GM18507 (cell line): ENCODE measurements at places on chromosomes 5 and 9.

DNA sequence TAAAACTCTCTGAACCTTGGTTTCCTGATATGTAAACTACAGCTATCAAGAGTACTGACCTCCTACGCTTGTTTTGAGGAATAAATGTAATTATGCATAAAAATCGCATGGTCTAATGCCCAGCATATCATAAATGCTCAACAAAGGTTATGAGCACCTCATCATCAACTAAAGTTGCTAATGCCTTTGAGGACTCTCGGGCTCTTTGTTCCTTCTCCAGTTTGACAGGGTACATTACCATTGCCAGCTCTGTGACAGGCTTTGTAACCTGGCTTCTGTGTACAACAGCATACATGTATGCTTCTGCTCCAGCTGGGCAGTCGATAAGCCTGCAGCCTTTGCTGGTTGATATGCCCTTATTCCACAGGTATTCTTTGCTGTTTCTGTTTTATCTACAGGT lies 95.2 kb downstream of the C9orf152 start:
- DNase-seq, result no peak

DNA sequence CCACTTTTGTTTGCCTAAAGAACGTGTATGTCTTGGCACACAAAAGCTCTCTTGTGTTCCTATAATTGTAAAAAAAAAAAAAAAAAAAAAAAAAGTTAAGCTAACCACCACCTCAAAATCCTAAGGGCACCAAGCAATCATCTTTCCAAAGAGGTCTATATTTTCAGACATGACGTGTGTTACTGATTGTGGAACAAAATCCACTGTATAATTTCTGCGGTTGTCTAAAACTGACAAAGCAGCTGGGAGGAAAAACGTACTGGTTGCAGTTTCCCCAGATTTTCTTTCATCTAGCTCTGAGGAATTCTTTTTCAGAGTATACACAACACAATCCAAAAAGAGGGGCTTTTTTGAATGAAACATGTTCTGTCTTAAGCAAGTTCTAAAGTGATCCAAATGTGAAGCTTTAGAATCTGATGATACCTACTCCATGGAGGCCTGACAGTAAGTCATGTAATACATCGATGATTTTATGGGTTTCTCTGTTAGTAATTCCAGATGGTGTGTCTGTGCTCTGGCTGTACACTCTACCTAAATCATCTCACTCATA lies 375.6 kb upstream of the NUDT12 start:
- no peak for DNase-seq

DNA sequence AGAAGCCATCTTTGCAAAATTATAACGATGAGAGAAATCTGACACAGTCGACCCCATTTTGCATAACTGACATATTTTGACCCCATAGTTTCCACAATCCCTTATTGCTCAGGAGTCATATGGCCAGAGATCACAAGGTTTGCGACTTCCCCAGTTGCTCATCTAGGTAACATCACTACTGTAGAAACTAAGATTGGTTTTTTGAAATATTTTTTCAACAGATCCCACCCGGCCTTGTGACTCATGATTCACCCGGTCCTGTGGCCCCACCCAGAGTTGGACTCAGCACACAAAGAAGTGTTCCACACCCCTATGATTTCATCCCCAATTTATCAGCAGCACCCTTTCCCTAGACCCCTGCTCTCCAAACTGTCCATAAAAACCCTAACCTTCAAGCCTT lies 50.2 kb downstream of the TIMD4 start:
- DNase-seq, result no peak

- no peak for DNase-seq
Measured at GRCh38 chr5:173839117-173839713, 48.9 kb upstream of the CPEB4 start.

DNA sequence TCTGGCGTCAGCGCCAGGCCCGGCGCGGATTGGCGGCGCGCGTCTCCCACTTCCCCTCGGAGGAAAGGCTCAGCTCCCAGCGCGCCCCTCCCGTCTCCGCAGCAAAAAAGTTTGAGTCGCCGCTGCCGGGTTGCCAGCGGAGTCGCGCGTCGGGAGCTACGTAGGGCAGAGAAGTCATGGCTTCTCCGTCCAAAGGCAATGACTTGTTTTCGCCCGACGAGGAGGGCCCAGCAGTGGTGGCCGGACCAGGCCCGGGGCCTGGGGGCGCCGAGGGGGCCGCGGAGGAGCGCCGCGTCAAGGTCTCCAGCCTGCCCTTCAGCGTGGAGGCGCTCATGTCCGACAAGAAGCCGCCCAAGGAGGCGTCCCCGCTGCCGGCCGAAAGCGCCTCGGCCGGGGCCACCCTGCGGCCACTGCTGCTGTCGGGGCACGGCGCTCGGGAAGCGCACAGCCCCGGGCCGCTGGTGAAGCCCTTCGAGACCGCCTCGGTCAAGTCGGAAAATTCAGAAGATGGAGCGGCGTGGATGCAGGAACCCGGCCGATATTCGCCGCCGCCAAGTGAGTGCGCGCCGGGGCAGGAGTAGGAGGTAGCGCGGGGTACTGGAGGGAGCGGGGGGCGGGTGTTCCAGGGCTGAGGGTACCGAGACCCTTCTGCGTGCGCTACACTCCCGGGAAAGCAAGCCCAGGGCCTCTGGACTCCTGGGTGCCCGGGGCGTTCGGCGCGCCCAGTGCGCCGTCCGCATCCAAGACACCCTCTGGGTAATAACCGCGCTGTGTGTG lies at the start of gene MSX2:
TSS of gene MSX2 (plus strand) at position 99 of the 777 bp plus-strand sequence. CDS start at position 177, 78 bp downstream.
- no peak for DNase-seq

GRCh38 chr9:137656416-137656815 lies 37.6 kb downstream of the EHMT1 start:
- DNase-seq, result no peak

GRCh38 chr5:112356178-112356956 lies 62.7 kb downstream of the EPB41L4A start:
- no peak for DNase-seq

DNA sequence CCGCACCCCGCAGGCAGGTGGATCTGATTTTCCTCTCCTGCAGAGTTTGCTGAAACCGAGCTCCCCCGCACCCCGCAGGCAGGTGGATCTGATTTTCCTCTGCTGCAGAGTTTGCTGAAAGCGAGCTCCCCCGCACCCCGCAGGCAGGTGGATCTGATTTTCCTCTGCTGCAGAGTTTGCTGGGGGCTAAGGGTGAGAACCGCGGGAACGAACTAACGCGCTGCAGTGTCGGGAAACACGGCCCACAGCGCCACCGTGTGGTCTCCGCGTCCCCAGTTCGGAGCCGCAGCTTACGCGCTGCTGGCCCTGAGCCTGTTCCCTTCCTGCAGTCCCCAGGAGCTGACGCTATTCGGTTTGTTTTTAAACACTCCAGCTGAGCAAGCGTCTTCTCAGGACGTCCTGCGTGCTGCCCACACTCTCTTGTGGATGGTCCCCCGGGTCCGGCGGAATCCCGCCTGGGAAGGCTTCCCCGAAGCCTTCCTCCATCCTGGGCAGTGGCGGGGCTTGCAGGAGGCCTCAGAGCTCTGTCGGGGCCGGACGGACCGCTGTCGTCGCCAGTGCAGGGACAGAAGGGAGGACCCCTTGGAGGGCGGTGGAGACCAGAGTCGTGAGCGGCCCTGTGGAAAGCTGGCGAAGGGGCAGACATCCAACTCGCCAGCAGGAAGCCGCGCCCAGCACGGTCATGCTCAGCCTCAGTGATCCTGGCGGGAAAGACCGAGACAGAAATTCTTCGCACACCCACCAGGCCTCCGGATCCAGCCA lies 121.2 kb upstream of the LPCAT1 start:
- DNase-seq, result peak; percentile 81

- DNase-seq, result no peak
Measured at GRCh38 chr5:881551-881935, 11.1 kb downstream of the BRD9 start.

DNA sequence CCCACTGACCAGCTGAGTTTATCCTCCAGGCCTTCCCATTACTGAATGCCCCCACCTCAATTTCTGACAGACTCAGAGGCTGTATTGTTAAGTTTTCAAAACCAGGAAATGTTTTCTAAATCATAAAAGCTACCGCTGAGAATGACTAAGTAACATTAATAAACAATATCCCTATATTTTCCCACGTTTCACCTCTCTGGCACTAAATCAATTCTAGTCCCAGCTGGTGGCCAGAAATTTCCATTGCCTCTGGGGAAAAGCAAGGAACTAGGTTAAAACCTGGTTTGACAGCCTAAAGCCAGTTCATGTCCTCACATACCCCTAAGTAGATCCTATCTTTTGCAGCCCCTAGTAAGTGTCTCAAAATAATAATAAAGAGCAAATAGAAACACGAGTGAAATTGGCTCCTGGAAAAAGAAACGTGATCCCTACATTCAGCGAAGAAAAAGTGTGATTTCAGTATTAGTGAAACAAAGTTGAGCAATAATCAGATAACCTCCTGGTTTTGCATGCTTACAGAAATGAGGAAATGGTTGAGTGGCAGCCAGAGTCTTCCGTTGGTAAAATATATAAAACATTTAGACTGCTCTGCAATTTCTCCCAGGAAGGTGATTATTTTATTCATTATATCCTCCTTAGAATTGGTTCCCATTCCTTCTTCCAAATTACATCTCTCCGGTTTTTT lies 110.9 kb downstream of the ESM1 start:
- DNase-seq, result no peak

- DNase-seq, result no peak
Measured at GRCh38 chr9:2229109-2229721, 214.1 kb downstream of the SMARCA2 start.

DNA sequence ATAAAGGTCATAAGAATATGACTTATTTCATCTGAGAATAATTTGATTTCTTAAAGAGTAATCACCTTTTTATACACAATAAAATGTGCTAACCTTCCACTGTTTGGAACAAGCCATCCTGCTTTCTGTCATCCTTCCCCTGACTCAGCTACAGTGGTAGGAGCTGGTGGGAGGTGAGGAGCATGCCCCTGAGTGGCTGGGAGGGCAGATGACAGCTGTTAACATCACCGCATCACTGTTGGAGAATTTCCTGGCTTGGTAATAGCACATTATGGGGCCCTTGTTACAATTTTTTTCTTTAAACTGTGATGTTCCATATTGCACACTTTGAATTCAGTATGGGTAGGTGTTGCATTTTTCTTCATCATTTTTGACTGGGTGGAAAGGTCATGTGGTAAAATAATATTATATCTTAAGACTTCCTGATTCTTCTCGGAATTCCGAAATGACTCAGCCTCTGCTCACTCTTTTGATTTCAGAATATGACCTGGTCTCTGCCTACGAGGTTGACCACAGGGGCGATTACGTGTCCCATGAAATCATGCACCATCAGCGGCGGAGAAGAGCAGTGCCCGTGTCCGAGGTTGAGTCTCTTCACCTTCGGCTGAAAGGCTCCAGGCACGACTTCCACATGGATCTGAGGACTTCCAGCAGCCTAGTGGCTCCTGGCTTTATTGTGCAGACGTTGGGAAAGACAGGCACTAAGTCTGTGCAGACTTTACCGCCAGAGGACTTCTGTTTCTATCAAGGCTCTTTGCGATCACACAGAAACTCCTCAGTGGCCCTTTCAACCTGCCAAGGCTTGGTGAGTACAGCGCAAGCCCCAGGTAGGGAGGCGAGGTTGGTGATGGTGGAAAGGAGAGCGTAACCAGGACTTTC lies 5.8 kb downstream of the ADAMTS16 start:
- DNase-seq, result no peak

DNA sequence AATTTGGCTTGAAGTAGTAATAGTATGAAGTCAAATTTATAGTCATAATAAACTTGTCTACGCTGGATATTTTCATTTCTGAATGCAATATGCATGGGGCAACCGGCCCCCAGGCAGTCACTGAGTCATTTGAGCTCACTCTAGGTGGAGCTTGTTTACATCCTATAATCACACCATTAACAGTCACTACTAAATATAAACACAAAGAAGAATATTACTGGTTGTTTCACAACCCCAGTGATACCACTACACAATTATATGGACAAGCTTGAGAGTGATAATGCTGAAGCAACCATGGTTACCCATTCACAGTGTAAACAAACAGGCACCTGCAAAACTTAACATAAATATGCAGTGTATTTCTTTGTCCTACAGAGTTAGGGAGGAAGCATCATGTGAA lies 68.7 kb downstream of the MARCHF3 start:
- no peak for DNase-seq

- DNase-seq, result no peak
Measured at GRCh38 chr9:1960342-1961042, 54.7 kb upstream of the SMARCA2 start.

DNA sequence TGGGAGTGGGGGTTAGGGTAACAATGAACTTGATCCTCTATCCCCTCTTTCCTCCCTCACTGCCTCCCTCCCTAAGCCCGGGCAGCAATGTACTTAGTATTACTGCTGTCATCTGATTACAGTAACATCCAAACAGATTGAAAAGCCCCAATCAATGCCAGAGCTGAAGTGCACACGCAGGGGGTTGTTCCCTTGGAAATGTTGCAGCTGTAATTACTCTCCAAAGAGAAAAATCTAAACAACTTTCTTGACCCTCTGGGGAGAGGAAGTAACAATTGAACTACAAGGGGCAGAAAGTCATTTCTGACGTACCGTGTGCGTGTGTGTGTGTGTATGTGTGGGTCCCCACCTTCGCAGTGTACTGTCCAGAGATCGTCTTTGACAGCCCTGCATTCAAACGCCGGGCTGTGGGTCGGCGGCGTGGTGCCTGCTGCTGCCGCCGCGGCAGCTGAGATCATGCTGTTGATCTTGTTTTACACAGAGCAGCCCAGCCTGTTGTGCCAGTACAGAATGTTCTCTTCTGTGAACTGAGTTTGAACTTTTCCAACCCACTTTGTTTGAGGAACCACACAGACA lies 66.0 kb upstream of the KLF9 start:
- DNase-seq, result no peak

DNA sequence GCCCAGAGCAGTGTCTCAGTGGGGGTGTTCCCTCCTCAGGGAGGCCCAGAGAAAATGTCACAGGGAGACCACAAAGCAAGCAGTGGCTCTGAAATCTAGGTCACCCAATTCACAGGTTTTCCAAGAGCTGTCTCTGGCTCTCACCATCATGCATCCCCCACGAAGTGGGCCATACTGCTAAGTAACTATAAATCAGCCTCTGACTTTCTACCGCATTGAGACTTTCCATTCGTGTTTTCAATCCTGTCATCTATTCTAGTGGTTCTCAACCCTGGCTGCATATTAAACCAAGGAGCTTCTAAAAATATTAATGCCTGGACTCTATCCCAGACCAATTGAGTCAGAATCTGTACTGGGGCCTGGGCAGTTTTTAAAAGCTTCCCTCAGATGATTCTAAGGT lies 2.0 kb upstream of the C1QTNF3 start:
- DNase-seq, result no peak
